ENCODE measurements at places on chromosomes 5 and 9.

GRCh38 chr9:83023151-83023550 lies 39.8 kb downstream of the RASEF start:
- DNase-seq, result no peak

GRCh38 chr5:159211729-159212174 lies 2.4 kb upstream of the RNF145 start:
- DNase-seq, result no peak

GRCh38 chr5:148740966-148741742 lies 85.3 kb upstream of the ADRB2 start:
- DNase-seq, result no peak

DNA sequence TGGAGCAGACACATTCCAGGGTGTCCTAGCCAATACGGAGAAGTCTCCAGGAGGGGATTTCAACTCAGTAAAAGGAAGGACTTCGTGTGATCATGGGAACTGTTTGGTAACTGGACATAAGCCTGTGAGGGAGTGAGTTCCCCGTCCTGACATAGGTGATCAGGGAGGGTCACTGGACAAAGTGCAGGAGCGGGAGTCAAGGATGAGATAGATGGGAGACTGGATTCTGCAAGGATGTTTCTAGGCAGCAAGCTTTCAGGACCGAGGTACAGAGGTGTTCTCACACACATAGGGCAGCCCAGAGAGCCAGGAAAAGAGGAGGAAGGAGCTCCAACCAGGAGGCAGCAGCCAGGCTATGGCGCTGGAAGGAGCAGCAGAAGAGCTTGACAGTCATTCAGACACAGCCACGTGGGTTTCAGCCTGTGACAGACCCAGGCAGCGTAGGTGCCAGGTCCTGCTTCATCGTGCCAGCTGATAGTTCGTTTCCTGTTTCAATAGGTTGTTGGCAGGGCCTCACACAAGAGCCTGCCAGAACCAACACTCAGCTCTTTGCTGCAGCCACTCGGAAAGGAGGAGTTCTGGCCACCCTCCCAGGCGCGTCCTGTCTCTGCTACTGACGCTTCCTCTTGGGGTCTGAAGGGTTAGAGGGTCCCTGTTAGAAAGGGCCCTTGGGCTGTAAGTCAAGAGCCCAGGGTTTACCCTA lies 84.1 kb downstream of the AMBP start:
- no peak for DNase-seq

GRCh38 chr5:160787240-160787639 lies 64.8 kb downstream of the ATP10B start:
- DNase-seq, result no peak

- no peak for DNase-seq
Measured at GRCh38 chr5:74949976-74950375, 83.8 kb upstream of the FAM169A start.

GRCh38 chr5:37840053-37841034 lies 503 bp upstream of the GDNF start:
- DNase-seq, result no peak

GRCh38 chr5:135246923-135247795 lies 151.9 kb downstream of the MACROH2A1 start:
- DNase-seq, result no peak

DNA sequence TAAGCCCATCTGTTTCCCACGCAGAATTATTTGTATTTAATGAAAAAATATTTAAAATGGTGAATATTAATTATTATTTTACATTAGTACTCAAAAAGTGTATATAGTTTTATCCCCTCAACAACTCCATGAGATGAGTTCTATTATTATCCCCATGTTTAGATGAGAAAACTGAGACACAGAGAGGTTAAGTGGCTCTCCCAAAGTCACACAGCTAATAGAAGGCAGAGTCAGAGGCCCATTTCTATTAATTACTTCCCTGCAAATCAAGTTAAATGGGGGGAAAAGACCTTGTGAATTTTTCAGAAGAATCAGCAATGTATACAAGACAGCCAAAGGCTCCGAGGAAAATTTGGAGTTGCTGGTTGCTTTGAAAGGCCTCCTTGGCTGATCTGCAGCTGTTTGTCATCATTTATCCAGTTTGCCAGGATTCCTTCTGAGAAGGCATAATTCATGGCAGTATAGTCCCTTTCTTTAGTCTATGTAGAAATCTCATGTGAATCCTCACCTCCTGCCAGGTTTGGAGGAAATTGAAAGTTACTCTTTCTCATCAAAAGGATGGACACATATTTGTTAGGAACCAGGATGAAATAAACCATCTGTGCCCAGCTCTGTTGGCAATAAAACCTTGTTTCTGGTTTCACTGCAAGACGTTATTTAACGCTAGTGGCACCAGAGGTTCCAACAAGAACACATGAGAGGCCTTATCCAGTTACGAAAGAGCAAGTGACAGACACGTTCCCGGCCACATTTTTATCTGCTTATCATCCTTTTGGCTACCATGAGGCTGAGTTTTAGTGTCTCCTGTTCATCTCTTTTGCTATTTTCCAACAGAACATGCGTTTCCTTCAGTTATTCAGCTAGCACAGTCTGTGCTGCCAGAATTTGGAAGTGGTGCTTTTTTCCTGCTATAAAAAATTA lies 621 bp downstream of the FYB1 start:
- DNase-seq, result no peak

DNA sequence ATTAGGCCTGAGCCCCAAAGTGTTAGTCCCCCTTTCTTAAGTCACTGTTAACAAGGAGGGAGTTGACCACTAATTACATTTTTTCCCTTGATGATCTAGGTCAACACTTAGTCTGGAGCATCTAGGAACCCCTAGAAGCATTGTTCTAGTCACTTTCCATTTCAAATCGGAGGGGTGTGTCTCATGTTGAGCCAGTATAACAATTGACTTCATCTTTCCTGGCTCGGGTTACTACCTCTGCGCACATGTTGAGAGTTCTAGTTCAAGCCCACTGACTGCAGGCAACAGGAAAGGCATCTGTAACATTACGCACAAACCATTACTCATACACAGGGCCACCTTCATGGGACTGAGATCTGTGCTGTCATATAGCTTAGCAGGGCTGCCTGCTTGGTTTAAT lies 164.9 kb downstream of the NTRK2 start:
- DNase-seq, result no peak
